ENCODE measurements at places on chromosomes 12 and 14.

GRCh38 chr12:120352117-120352516 is 16.8 kb downstream of the MSI1 start:
- no peak for DNase-seq

GRCh38 chr12:8482571-8483061 is 26.9 kb downstream of the CLEC6A start:
- DNase-seq, result no peak

- no peak for DNase-seq
Observed at GRCh38 chr12:62270872-62271271, 10.7 kb downstream of the USP15 start.

DNA sequence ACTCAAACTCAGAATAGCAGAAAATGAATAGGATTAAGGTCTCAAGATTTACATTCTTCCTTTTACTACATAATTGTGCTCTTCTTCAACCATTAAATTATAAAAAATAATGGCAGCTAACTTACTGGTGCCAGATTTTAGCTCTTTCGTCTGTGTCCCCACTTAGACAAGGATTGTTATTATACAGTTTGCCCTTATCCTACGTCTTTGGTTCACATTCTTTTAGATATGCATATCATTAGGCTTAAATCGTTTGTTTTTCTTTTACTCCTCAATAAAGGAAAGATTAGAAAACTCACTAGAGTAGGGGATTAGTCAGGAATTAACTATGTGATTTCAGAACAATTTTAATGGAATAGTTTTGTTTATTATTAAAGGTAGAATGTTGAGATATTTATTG is 129.6 kb upstream of the GARIN2 start:
- no peak for DNase-seq

DNA sequence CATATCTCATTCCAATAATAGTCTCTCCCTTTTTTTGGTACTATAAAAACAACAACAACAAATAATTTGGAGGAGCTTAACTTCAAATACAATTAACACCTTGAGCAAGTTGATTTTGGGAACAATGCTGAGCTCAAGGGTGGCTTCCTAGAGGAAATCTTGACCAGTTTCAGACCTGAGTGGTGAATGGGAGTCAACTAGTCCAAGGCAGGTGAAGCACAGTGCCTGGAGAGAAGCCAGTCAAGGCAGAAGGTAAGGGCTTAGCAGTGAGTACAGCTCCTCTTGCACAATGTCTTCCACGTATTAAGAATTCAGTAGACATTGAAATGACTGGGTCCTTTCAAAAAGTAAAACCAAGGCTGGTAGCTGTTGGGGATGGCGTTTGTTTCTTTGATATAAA is 444.8 kb downstream of the ATP23 start:
- no peak for DNase-seq

DNA sequence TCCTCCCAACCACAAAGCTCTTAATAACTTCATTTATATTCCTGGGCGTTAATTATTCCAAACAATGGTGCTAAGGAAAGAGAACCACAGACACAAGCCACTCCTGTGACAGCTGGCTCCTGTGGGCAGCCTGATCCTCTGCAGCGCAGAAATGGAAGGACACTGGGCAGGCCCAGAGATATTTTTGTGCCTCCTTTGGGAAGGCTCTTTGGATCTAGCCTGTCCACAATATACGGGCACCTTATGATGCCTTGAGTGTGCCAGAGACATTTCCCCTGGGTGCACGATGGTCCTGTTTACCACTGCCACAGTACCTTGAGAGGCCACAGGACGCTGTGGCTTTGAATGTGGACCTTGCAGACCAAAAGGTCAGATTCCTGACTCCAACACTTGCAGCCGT is 2.1 kb downstream of the ASB2 start:
- no peak for DNase-seq

- no peak for DNase-seq
Observed at GRCh38 chr12:17276196-17276595, 670.2 kb upstream of the LMO3 start.

- DNase-seq, result no peak
Observed at GRCh38 chr12:98893675-98894411, 248.8 kb downstream of the APAF1 start.

- DNase-seq, result no peak
Observed at GRCh38 chr12:19323805-19324204, 115.5 kb upstream of the AEBP2 start.

DNA sequence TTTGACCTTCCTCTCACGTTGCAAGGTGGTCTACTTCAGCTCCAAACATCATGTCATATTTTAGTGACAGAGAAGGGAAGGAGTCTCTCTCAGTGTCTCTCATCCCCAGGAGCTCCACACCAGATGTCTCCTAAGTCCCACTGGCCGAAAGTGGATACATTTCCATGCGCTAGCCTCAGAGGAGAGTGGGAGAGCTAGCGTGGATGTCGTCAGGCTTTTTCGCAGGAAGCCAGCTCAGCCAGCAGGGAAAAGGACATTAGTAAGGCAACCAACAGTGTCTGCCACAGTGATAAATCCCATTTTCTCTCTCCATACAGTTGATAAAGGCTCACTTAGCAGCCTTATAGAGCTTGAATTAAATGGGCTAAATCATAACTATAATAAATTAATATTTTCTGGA is 155.7 kb downstream of the PELI2 start:
- DNase-seq, result no peak

DNA sequence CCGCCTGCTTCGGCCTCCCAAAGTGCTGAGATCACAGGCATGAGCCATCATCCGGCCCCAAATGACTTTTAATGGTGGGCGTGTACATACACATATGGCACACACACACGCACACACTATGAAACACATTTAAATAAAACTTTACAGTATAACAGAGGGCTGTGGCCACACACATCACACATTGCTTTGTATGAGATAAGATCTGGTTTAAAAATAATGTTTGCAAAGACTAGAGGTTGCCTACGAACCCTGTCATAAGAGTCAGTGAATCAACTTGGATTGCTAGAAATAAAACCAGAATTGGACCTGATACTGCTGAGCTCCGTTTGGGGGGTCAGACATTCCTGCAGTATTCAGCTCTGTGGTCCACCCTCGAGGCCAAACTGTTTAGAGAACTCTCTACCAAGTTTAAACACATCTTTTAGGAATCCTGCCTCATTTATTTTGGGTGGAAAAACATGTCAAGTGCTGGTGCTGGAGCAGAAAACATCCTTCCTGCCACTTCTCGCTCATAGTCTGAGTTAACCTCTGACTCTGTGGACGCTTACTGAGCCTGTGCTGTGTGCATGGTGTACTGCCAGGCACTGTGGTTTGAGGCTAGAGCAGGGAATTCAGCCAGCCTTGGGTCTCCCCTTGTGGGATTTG is 47.8 kb upstream of the EML1 start:
- DNase-seq, result no peak

GRCh38 chr12:14275886-14276285 is 89.6 kb upstream of the ATF7IP start:
- no peak for DNase-seq

GRCh38 chr12:96020314-96021003 is 14.9 kb downstream of the LTA4H start:
- no peak for DNase-seq
